ENCODE measurements at places on chromosomes 11 and 22.

DNA sequence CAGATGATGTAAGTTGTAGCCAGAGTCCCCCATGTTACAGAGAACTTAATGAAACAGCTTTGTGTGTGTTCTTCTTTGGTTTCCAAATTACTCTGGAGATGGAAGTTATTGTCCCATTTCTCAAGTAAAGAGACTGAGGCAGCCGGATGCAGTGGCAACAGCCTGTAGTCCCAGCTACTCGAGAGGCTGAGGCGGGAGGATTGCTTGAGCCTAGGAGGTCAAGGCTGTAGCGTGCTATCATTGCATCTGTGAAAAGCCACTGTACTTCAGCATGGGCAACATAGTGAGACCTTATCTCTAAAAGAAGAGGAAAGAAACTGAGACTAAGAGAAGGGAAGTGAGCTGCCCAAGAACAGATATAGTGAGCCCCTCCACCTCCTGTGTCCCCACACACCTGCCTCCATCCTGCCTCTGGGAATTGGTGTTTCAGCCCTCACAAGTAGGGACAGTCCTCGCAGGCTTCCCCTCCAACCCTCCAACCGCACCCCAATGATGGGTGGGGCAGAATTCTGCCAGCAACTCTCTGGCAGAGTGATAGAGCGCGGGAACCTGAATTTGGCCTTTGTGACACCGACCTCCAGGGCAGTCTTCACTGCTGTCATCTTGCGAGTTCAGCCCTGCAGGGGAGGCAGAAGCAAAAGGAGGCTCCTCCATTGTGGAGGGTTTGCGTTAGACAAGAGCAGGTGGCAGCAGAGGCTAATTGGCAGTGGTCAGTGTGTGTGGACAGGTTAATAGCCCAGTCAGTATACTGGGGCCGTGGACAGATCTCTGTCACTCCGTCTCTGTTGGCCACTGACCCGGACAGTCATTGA lies 1.6 kb downstream of the PDXP start:
- no peak for DNase-seq

- no peak for DNase-seq
These were observed 146.5 kb downstream of the OPCML start for GRCh38 chr11:133385781-133386180.

- no peak for DNase-seq
These were observed 19.5 kb downstream of the CTSC start for GRCh38 chr11:88318017-88318416.

DNA sequence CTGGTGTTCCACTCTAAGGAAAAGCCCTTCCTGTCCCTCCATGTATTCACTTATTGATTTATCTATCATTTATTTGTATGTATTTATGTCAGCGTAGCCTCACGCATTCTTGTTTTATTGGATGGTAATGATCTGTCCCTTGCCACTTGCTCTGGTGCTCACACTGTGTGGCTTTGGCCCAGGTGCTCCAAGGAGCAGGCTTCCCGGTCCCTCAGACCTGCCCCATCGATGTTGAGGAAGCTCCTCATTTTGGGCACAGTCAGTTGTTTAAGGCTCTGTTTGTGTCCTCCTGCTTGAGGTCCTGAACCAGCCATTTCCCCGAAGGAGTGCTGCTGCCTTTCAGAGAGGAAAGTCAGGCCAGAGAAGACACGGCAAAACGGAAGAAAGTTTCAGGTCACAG lies 1485.4 kb downstream of the TBC1D22A start:
- DNase-seq = no peak

DNA sequence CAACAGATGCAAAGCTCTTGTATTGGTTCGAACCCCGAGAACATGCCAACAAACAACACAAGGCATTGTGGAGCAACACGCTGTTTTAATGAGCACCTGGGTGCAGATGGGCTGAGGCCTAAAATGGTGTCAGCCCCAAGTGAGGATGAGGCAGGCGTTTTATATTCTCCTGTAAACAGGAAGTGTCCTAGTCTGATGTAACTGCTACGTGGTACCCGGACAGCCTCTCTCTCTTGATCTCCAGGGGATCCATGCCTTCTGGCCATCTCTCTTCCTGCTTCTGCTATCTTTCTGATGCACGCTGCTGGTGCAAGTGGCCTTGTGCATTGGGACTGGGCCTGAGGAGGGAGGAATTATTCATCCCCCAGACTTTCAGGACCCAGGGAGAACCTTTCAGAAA lies 19.4 kb upstream of the VSTM5 start:
- no peak for DNase-seq

- no peak for DNase-seq
These were observed 116.9 kb downstream of the TRIM29 start for GRCh38 chr11:120020981-120021380.

- DNase-seq = no peak
These were observed 50.7 kb downstream of the ARHGEF12 start for GRCh38 chr11:120386774-120387371.

DNA sequence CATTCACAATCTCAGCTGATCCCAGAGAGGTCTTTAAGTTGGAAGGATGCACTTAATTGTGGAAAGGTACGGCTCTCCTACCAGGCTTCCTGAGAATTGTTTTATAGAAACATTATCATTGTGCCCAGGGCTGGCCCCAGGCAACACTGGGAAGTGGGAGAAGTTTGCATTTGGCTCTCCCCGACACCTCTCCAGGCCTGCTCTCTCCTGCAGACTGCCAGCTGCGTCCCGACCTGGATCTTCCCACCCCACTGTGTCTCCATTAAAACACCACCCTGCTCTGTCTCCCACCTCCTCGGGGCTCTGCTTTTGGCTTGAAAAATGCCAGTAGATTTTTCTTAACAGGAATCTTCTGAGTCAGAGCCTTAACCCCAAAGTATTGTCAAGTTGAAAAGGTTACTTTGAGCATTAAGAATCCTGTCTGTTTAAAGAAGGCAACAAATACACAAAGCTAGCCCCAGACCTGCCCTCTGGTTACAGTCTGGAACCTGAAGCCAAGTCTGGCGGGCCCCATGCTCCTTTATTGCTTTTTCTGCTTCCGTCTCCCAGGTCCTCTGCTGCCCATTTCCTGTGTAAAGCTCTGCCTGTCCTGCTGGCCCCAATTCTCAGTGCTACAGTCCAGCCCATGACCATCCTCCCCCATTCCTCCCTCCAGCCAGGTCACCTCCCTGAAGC lies 530.2 kb downstream of the SOX6 start:
- no peak for DNase-seq

- DNase-seq = no peak
These were observed 208.8 kb downstream of the DCDC1 start for GRCh38 chr11:31160504-31161422.

DNA sequence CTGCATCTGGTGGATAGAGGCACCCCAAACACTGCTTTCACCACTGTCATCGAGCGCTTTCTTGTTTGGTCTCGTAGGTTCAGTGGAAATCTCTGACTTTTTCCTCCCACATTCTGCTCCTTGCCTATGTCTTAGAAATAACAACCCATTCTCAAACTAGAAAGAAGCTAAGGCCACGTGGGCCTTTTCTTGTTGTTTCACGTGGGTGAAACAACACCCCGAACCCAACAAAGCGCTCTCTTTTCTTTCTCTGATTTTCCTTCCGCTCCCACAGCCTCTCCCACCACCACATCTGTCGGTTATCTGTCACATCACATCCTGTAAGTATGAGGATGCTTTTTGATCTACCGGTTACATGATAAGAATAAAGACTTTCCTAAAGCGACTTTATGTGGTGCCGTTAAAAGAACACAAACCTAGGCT lies 77.1 kb downstream of the LINC01488 start:
- no peak for DNase-seq

DNA sequence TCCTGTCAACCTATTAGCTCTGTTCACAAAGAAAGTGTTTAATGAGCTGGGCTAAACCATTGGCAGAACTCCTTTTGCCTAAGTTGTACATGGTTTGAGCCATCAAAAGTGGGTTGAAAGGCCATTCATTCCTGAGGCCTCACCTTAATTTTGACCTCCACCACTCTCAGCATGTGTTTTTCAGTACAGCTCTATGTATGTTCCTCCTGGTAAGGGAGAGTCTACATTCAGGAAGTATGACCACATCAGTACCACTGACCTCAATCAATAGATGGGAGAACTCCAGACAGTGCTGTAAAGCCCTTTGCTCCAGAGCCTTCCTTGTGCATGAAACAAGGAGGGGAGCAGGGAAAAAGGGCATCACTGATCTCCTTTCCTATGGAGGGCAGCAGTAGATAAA lies 87.8 kb upstream of the CARD18 start:
- DNase-seq = no peak

DNA sequence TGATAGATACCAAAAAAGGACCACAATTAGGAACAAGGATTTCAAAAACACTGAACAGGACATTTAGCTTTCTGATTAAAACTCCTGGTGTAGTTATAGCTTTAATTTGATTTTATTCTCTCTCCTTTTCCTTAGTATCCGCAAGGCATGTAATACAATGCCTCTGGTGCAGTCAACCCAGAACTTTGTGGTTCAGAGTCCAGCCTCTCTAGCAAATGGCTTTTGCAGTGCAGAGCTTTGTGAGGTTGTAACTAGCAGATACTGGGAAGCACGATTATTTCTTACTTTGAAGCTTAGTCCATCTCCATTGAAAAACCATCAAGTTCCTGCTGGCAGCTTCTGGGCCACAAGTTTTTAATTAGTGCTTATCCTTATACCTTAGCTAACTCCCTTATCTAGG lies 79.8 kb downstream of the GRIA4 start:
- no peak for DNase-seq

- no peak for DNase-seq
These were observed 44.4 kb downstream of the FAT3 start for GRCh38 chr11:92269021-92269420.

- no peak for DNase-seq
These were observed 558.1 kb downstream of the INSC start for GRCh38 chr11:15672825-15673224.

DNA sequence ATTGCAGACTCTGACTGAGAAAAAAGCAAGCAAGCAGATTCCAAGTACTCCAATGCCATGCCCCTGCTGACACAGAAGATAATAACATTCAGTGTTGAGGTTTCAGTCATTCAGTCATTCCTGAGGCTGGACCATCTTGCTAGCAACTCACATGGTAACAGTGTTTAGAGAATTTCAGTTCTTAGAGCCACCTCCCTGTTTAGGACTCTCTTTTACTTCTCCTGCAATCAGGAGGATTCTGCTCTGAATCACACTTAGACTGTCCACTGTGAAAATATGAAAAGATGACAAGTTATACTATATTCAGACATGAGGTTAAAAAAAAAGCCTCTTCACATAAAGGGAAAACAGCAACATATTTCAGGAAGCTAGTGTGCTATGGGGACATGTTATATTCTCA lies 183.9 kb upstream of the CTSC start:
- DNase-seq = no peak

DNA sequence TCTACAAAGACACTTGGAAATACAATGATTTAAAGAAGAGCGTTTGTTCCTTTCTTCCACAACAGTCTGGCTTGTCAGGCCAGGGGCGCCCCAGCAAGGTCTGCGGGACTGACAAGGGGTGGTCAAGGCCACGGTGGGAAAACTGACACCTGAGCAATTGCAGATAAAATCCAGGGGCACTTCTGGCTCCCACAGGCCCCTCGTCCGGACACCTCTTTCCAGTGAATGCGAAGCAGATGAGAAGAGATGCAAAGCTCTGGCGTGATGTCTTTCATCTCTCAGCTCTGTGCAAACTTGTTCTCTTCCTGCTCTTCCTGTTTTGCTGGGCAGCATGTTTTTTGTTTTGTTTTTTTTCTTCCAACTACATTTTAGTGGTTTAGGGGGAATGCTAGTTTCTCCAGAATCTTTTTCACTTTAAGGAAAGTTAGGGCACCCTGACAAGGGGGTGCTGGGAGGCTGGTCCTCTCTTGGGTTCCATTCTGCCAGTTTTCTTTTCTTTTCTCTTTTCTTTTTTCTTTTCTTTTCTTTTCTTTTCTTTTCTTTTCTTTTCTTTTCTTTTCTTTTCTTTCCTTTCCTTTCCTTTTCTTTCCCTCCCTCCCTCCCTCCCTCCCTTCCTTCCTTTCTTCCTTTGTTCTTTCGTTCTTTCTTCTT lies 11.1 kb upstream of the CBX6 start:
- no peak for DNase-seq

DNA sequence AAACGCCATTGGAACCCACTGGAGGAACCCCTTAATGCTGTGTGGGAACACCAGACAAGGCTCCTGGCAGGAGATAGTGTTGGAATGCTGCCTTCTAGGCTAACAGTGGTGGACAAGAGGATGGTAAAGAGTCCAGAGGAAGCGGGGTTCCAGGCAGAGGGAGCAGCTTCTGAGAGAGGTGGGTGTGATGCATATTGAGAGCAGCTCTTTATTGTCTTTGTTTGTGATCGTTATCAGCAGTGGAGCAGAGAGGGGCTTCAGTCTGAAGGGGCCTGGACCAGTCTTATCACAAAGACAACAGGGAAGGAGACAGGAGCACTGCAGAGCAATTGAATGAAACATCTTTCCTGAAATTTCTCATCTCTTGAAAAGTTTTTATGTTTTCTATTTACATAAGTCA lies 106.8 kb upstream of the PLET1 start:
- no peak for DNase-seq

DNA sequence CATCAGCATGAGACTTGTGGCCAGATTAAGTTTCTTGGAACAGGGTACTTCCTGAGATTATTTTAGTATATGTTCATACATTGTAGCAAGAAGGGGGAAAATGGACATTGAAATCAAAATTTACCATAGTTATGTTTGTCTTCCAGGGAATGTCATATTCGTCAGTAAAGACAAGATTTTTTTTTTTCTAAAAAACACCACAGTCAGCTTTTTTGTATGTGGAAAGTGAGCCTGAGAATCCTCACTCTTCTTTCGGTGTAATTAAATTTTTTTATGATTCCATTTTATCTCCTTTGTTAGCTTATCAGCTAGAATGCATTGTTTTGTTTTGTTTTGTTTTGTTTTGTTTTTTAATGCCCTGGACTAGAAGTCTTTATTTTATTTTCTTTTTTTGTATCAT lies 31.5 kb upstream of the LIPT2 start:
- DNase-seq = no peak

- DNase-seq = no peak
These were observed 167.6 kb downstream of the WT1 start for GRCh38 chr11:32267679-32268187.

DNA sequence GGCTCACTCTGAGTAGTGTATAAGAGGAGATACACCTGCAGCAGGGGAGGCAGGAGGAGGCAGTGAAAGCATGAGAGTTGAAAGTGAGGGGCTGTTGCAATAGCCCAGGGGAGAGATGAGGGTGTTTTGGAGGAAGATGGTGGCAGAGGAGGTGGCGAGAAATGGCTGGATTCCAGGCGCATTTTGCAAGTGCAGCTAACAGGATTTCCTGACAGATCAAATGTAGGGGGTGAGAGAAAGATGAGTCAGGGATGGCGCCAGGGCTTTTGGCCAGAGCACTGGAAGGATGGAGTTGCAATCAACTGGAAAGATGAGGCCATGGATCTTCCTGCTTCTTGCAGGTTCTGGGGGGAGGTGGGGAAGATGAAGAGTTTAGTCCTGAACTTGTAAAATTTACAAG lies 16.8 kb upstream of the TSPAN18 start:
- no peak for DNase-seq

All from effector CD8-positive, alpha-beta T cell (primary cell).